Large intestine (tissue), 12 donors: ENCODE measurements at places on chromosomes 11 and 22. TPM values are rescaled to one million over a fixed set of nuclear protein-coding genes. Genes with fewer than 3 reads are reported as not detected.

Gene GVQW3
- 5.4 TPM for polyA plus RNA-seq

Gene THAP12
- polyA plus RNA-seq, result 50.2 TPM

Gene LSP1
- polyA plus RNA-seq, result 20.5 TPM

Gene SOX6
- polyA plus RNA-seq, result 44.1 TPM

Gene PRR33
- 0.67 TPM for polyA plus RNA-seq

Gene PLET1
- polyA plus RNA-seq, result not detected

Gene MAP4K2
- 13.5 TPM for polyA plus RNA-seq

Gene SELENOH
- 115 TPM for polyA plus RNA-seq

Gene TEX54
- 0.76 TPM for polyA plus RNA-seq

- H3K36me3 ChIP-seq, result no peaks in the 10 kb centered on the region
- no peak overlapping the region for H3K27ac ChIP-seq
- H3K4me1 ChIP-seq, result peaks cover 3% of the 10 kb centered on the region
Observed at GRCh38 chr22:27791159-27791858, 10.2 kb downstream of the MN1 start.

- no peak overlapping the region for H3K4me3 ChIP-seq
- H3K27me3 ChIP-seq, result no peaks in the 10 kb centered on the region
- peaks cover 42% of the 10 kb centered on the region for H3K36me3 ChIP-seq
- DNase-seq, result no peak
- no peak overlapping the region for H3K27ac ChIP-seq
Observed at GRCh38 chr11:111992206-111992855, 32.9 kb upstream of the DLAT start.

DNA sequence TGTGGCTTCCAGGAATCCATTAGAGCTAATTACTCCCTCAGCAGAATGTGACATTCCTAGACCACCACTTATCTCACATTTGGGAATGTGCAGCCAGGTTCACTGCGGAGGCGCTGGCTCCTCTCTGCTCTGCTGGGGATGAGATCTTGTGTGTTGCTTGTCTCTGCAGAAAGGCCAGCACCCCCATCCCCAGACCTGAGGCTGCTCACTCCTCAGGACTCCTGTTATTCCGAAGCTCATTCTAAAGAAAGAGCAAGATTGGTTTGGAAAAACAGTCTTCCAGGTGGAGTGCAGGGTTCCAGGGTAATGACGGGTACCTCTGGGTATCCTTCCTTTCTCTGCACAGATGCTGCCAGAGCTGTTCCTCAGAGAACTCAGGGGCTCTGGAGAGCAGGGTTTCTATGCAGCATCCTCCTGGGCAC lies 20.8 kb downstream of the RSPH14 start:
- H3K36me3 ChIP-seq, result no peaks in the 10 kb centered on the region
- H3K4me3 ChIP-seq, result no peak overlapping the region
- H3K27me3 ChIP-seq, result no peaks in the 10 kb centered on the region
- H3K27ac ChIP-seq, result no peak overlapping the region
- DNase-seq, result no peak

DNA sequence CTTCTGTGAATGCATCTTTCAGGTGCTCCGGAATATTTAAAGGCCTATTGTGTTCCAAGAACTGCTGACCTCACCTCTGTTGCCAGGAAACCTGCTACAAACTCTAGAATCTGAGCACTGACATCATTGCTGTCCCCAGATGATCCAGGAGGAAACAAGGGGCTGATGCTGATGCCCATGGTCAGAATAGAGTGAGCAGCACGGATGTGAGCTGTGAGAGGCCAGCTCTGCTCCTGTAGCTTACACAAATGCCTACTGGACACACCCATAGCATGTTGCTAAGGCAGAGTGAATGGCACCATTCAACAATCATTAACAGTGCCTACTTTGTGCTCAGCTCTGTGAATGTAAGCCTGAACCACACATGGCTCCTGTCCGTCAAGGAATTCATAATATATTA lies 276.7 kb upstream of the API5 start:
- peak; percentile 3 for DNase-seq
- H3K27ac ChIP-seq, result no peak overlapping the region
- no peaks in the 10 kb centered on the region for H3K4me1 ChIP-seq
- H3K4me3 ChIP-seq, result no peak overlapping the region
- no peaks in the 10 kb centered on the region for H3K36me3 ChIP-seq

- no peaks in the 10 kb centered on the region for H3K4me1 ChIP-seq
- H3K36me3 ChIP-seq, result no peaks in the 10 kb centered on the region
- DNase-seq, result peak; percentile 43
- no peak overlapping the region for H3K27ac ChIP-seq
- H3K4me3 ChIP-seq, result no peak overlapping the region
Observed at GRCh38 chr11:19890308-19890707, 177.7 kb downstream of the NAV2 start.

DNA sequence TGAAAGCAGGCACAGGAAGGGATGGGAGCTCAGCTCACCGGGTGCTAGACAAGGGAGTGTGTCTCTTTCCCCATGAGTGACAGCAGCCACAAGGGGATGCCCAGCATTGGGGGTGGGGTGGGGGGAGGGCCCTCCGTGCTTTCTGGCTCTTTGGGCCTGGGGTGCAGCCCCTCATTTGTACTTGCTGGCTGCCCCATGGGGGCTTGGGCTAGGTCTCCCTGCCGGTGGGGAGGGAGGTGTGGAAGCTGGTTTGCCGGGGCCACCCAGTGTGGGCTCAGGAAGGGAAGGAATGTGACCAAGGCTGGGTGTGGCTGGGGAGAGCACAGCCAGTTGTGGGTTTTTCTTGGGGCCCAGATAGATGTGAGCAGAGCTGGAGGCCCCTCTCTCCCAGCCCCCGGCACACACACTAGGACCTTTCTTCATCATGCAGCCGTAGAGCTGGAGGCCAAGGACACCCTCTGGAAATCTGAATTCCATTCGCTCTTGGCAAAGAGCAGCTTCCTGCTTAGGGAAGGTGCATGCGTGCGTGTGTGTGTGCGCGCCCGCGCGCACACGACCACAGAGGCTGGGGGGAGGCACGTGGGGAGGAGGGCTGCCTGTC lies 25.8 kb downstream of the KCNQ1OT1 start:
- H3K27me3 ChIP-seq, result no peaks in the 10 kb centered on the region
- H3K27ac ChIP-seq, result no peak overlapping the region
- H3K4me3 ChIP-seq, result no peak overlapping the region
- DNase-seq, result no peak
- peaks cover 43% of the 10 kb centered on the region for H3K36me3 ChIP-seq

GRCh38 chr11:33694346-33695050 lies 6.1 kb downstream of the C11orf91 start:
- H3K27ac ChIP-seq, result no peak overlapping the region
- H3K4me1 ChIP-seq, result peaks cover 22% of the 10 kb centered on the region
- H3K27me3 ChIP-seq, result no peaks in the 10 kb centered on the region
- no peak overlapping the region for H3K4me3 ChIP-seq
- H3K36me3 ChIP-seq, result no peaks in the 10 kb centered on the region
- DNase-seq, result no peak

DNA sequence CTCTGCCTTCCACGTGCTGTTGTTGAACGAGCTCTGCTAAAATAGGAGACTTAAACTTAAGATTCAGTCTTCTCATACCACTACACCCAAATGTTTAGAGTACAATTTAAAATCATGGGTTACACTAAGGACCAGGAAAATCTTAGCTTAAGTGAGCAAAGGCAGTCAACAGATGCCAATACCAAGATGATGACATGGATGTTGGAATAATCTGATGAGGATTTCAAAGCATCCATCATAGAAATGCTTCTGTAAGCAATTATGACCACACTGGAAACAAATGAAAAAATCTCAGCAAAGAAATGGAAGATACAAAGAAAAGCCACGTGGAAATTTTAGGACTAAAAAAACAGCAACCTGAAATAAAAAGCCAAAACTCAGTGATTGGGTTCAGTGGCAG lies 109.8 kb downstream of the ATXN10 start:
- no peaks in the 10 kb centered on the region for H3K27me3 ChIP-seq
- no peak for DNase-seq
- no peaks in the 10 kb centered on the region for H3K36me3 ChIP-seq
- no peaks in the 10 kb centered on the region for H3K4me1 ChIP-seq
- H3K27ac ChIP-seq, result no peak overlapping the region

- H3K27me3 ChIP-seq, result peaks cover 3% of the 10 kb centered on the region
- no peak for DNase-seq
- H3K4me1 ChIP-seq, result no peaks in the 10 kb centered on the region
- no peak overlapping the region for H3K27ac ChIP-seq
Observed at GRCh38 chr11:128496692-128497060, 90.7 kb downstream of the ETS1 start.

- H3K27me3 ChIP-seq, result peaks cover 16% of the 10 kb centered on the region
- no peaks in the 10 kb centered on the region for H3K36me3 ChIP-seq
- peak overlapping the region; percentile 69 for H3K27ac ChIP-seq
- peak overlapping the region; percentile 81 for H3K4me3 ChIP-seq
- peaks cover 11% of the 10 kb centered on the region for H3K4me1 ChIP-seq
- no peak for DNase-seq
Observed at GRCh38 chr11:128520206-128520887, 67.0 kb downstream of the ETS1 start.

DNA sequence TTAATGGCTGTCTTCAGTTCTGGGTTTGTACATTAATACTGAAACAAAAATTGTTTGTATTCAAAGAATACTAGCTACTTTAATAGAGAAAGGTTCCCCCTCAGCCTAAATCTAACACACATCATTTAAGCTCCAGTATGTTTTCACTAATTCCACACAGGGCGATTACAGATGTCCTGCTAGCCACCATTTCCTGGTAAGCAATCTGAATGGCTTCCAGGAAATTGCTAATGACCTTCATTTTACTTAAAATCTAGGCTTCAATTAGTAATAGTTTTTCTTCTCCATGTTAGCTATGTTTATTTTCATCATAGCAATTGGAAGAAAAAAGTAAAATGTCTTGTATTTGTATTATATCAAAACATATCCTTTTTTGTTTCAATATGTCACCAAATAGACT lies 132.8 kb downstream of the SOX6 start:
- H3K27ac ChIP-seq, result no peak overlapping the region
- H3K36me3 ChIP-seq, result no peaks in the 10 kb centered on the region
- H3K4me1 ChIP-seq, result no peaks in the 10 kb centered on the region
- no peak for DNase-seq
- no peaks in the 10 kb centered on the region for H3K27me3 ChIP-seq
- no peak overlapping the region for H3K4me3 ChIP-seq

DNA sequence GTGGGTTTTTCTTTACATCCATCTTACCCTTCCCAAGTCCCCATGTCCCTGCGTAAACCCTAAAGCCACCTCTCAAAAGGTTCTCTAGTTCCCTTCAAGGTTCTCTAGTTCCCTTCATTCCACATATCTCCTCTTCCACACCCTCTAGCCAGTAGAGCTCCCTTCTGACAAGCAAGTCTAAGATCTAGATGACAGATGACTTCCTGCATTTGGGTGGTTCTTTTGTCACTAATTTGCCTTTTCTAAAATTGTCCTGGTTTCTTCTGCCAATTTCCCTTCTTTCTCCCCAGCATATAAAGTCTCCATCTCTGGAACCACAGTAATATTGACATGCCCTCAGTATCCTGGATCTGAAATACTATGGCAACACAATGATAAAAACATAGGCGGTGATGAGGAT lies 7.8 kb downstream of the CD3E start:
- no peak for DNase-seq
- H3K4me1 ChIP-seq, result peaks cover 14% of the 10 kb centered on the region
- no peak overlapping the region for H3K4me3 ChIP-seq
- no peak overlapping the region for H3K27ac ChIP-seq

- no peak for DNase-seq
- no peaks in the 10 kb centered on the region for H3K36me3 ChIP-seq
- H3K4me1 ChIP-seq, result peaks cover 33% of the 10 kb centered on the region
- no peaks in the 10 kb centered on the region for H3K27me3 ChIP-seq
- no peak overlapping the region for H3K27ac ChIP-seq
Observed at GRCh38 chr11:86186386-86186785, 58.2 kb upstream of the EED start.

- peak; percentile 70 for DNase-seq
- no peaks in the 10 kb centered on the region for H3K36me3 ChIP-seq
- H3K4me3 ChIP-seq, result peak overlapping the region; percentile 23
- H3K27me3 ChIP-seq, result peaks cover 2% of the 10 kb centered on the region
- H3K27ac ChIP-seq, result peak overlapping the region; percentile 71
Observed at GRCh38 chr11:13207665-13208594, 69.7 kb upstream of the BMAL1 start.

- DNase-seq, result no peak
- no peak overlapping the region for H3K27ac ChIP-seq
- peaks cover 3% of the 10 kb centered on the region for H3K4me1 ChIP-seq
- H3K36me3 ChIP-seq, result no peaks in the 10 kb centered on the region
- H3K4me3 ChIP-seq, result no peak overlapping the region
Observed at GRCh38 chr11:3849297-3849874, 6.1 kb upstream of the STIM1 start.

DNA sequence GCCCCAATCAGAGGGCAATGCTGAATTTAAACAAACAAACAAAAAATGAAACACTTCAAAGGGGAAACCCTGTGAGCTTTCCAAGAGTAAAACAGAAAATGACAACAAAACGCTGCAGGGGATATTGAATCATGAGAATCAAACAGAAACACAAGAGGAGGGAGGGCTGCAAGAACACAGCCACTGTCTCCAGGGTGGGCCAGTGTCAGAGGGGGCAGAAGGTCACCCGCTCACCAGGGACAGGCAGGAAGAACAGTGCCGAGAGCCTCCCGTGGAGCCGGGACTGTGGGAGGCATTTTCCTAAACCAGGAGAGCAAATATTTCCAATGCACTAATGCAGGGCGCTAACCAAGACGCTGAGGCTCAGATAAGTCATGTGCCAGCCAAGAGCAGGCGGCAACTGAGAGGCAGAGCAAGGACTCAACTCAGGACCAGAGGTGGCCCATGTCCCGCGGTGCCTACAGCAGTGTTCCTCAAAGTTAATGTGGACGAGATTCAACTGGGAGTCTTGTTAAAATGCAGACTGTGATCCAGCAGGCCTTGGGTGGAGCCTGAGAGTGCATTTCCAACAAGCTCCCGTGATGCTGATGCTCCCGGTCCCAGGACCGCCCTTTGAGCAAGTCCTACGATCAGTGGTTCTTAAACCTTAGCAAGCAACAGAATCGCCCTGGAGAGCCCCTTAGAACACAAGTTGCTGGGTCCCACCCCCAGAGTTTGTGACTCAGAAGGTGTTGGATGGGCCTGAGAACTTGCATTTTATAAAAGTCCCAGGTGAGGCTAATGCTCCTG lies 197.2 kb downstream of the TENM4 start:
- H3K27me3 ChIP-seq, result no peaks in the 10 kb centered on the region
- no peaks in the 10 kb centered on the region for H3K36me3 ChIP-seq
- no peaks in the 10 kb centered on the region for H3K4me1 ChIP-seq
- no peak overlapping the region for H3K4me3 ChIP-seq

DNA sequence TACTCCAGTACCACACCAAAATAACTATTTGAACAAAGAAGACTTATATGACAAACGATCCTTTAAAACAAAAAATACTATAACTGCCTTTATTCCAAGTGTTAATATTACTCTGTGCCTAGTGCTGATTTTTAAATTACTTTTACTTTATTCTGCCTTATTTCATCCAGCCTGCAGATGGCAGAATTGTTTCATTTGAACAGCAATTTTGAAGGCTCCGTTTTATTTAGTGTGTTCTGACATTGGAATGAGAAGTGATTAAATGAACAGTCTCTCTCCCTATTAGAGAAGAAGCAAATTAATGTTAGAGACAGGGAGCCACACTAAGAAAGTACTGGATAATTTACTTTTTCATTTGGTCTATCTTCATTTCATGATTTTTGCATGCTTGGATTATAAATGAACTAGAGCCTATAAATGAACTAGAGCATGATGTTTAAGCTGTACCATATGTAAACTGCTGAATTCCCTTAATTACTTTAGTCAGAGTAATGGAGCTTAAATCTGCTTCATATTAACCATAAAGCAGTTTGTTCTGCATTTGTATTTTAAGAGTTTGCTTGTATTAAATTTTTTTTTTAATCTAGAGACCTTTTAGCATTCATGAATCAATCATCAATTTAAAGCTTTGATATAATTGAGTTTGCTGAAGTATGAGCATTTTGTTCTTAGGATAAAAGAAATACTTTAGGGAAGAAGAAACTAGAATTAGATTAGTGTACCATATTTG lies 9.8 kb downstream of the PDHX start:
- H3K4me3 ChIP-seq, result no peak overlapping the region
- no peak overlapping the region for H3K27ac ChIP-seq
- peak; percentile 26 for DNase-seq
- H3K27me3 ChIP-seq, result no peaks in the 10 kb centered on the region
- H3K4me1 ChIP-seq, result no peaks in the 10 kb centered on the region
